ENCODE measurements at places on chromosomes 3 and 15. TPM values are rescaled to one million over a fixed set of nuclear protein-coding genes. Genes with fewer than 3 reads are reported as not detected.

GRCh38 chr3:49867400-49867799, 2.3 kb downstream of the CAMKV start:
- DNase-seq = no peak

GRCh38 chr3:102733791-102734563, 299.2 kb downstream of the ZPLD1 start:
- DNase-seq = no peak

DNA sequence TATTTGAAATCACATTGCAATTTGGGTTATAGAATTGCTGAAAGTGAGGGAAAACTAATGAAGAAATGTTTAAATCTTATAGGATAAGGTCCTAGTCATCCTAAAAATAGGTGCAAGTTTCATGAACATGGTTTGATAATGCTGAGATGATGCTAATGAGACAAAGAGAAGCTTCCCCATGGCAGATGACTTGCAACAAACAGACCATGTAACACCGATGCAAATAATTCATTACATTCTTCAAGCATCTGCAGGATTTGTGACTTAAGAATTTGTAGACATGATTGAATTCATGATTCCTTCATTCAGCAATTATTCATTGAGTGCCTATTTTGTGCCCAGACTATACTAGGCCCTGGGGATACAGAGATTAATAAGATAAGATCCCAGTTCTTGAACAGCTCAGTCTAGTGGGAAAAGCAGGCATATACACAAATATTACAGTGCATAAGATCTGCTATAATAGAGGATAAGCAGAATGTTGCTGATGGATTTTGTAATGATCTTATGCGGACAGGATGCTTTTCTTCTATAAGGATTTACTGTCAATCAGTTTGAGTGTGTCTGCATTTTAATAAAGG, 367.9 kb upstream of the GBE1 start:
- no peak for DNase-seq

- no peak for DNase-seq
These were observed 6.0 kb upstream of the CEP97 start for GRCh38 chr3:101718455-101718854.

DNA sequence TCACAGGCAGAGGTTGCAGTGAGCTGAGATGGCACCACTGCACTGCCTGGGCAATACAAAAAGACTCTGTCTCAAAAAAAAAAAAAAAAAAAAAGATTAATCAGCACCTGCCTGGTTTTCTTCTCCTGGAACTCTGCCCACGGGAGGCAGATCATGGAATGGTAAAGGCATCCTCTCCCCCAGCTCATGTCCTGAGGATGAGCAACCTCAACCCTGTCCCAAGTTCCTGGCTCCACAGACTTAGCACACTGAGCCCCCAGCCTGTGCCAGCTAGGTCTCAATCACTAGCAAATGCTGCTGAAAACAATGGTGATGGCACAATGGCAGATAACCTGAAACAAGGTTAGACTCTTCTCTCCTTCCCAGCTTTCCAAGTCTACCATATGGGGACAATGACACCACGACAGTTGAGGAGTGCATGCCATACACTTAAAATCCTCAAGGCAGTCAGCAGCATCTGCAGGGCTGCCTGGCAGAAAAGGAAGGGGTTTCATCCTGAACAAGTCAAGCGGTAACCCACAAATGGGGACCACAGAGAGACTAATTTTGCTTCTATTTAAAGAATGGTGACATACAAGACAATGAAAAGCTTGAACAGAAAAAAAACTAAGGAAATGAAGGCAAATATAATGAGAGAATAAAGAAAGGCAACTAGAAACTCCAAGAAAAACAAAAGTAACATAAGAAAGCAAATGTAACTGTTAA, 4.8 kb downstream of the CLN6 start:
- DNase-seq = peak; percentile 7

DNA sequence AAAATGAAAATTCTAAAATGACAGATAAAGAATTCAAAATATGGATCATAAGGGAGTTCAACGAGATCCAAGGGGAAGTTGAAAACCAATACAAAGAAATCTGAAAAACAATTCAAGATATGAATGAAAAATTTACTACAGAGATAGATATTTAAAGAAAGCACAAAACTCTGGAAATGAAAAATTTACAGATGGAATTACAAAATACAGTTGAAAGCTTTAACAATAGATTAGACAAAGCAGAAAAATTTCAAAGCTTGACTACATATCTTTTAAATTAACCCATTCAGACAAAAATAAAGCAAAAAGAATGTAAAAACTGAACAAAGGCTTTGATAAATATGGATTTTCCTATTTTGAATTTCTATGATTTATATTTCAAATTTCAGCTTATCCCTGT, 211.1 kb downstream of the SLC9A9 start:
- DNase-seq = no peak

- no peak for DNase-seq
These were observed 59.8 kb downstream of the SNX4 start for GRCh38 chr3:125460233-125460632.

DNA sequence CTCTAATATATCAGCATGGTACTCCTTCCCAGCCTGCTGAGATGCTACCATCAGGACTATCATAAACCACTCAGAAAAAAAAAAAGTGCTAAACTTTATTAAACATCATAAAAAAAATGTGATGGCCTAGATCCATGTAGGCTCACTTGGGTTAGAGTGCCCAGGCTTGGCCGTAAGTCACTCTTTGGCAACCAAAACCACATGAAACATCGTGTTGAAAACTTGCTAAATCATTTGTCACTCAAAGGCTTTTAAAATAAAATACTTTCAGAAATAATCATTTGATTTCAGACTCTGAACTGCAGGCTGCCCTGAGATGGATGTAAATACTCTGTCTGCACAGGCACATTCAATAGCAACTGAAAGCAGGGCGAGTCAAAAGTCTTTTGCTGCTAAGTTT, 78.4 kb upstream of the WNT5A start:
- DNase-seq = no peak

GRCh38 chr3:197303452-197303851, 5.0 kb upstream of the DLG1 start:
- DNase-seq = no peak

FURIN gene
- 33.8 TPM for total RNA-seq

RLBP1 gene
- not detected for total RNA-seq

POTEB3 gene
- not detected for total RNA-seq

GNAT1 gene
- not detected for total RNA-seq

CFAP100 gene
- total RNA-seq = 0.40 TPM
